ENCODE measurements at places on chromosomes 1 and 21. TPM values are rescaled to one million over a fixed set of nuclear protein-coding genes. Genes with fewer than 3 reads are reported as not detected.

DNA sequence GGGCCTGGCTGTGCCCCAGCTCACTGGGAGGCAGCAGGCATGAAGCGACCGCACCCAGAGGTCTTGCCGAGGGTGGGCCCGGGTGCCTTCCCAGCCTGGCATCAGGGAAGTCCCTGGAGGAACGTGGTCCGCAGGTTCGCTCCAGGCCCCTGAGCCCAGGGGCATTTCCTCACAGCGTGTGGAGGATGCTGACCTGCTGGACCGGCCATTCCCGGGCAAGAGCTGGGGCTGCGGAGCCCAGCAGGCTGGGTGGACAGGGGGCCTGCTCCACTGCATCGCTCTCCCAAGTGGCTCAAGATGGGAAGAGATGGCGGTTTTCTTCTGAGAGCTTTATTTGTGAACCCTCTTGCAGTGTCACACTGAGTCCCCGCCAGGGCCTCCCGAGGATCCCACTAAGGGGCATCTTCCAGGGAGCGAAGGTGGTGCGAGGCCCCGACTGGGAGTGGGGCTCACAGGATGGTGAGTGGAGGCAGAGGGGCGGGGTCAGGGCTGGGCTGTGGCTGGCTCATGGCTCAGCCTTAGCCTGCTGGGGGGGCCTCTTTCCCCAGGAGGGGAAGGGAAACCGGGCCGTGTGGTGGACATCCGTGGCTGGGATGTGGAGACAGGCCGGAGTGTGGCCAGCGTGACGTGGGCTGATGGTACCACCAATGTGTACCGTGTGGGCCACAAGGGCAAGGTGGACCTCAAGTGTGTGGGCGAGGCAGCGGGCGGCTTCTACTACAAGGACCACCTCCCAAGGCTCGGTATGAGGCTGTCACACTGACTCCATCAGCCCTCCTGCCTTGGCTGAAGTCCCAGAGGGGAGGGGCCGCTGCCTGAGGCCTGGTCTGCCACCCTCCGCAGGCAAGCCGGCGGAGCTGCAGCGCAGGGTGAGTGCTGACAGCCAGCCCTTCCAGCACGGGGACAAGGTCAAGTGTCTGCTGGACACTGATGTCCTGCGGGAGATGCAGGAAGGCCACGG, 7.2 kb upstream of the MMP23B start:
- no peak overlapping the region for H3K4me3 ChIP-seq
- no peaks in the 10 kb centered on the region for H3K27me3 ChIP-seq
- no peak overlapping the region for H3K27ac ChIP-seq
- no peak for DNase-seq

Gene MRPL9
- 99.8 TPM for total RNA-seq

- peaks cover 9% of the 10 kb centered on the region for H3K27me3 ChIP-seq
- no peak overlapping the region for H3K27ac ChIP-seq
- H3K36me3 ChIP-seq = no peaks in the 10 kb centered on the region
- no peaks in the 10 kb centered on the region for H3K4me1 ChIP-seq
- DNase-seq = no peak
- no peak overlapping the region for H3K4me3 ChIP-seq
Observed at GRCh38 chr1:58460469-58460868, 86.1 kb downstream of the OMA1 start.

Gene NUDT4B
- total RNA-seq = not detected

DNA sequence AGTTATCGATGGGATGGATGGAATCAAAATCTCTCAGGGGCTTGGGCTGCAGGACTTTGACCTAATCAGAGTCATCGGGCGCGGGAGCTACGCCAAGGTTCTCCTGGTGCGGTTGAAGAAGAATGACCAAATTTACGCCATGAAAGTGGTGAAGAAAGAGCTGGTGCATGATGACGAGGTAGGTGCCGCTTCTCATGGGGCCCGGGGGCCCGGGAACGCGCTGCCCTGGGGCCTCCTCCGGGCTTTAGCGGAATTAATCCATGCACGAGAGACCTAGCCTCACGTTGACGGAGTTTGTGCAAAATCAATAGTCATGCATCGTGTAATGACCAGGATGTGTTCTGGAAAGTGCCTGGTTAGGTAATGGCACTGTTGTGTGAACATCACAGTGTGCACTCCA, 43.8 kb downstream of the FAAP20 start:
- DNase-seq = no peak
- no peak overlapping the region for H3K27ac ChIP-seq

Gene SELE
- not detected for total RNA-seq

- H3K27me3 ChIP-seq = peaks cover 63% of the 10 kb centered on the region
- peaks cover 10% of the 10 kb centered on the region for H3K4me1 ChIP-seq
- no peak for DNase-seq
Observed at GRCh38 chr1:186680245-186681061, at the start of gene PTGS2. Gene PTGS2 (minus strand): TSS chr1:186680423. CDS start chr1:186680290, 133 bp downstream.
